AG04450 (cell line): ENCODE measurements at places on chromosomes 3 and 15. TPM values are rescaled to one million over a fixed set of nuclear protein-coding genes. Genes with fewer than 3 reads are reported as not detected.

Gene NEK10
- polyA plus RNA-seq = 2.3 and 3.0 TPM in 2 replicates

Gene SERINC4
- 0.05 TPM in 1 of 2 replicates, not detected in the other for polyA plus RNA-seq

Gene GABRR3
- polyA plus RNA-seq = not detected in 2 replicates

DNA sequence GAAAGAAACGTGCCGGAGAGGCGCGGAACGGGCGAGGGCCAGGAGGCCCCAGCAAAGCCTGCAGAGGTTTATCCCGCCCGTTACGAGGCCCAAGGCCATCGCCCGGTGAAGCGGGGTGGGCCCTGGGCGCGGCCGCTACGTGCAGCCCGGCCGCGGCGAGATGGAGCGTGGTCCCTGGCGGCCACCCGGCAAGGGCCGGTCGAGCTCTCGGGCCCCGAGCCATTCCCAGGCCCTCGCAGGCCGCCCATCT lies 1.1 kb downstream of the PKM start:
- no peak for DNase-seq

DNA sequence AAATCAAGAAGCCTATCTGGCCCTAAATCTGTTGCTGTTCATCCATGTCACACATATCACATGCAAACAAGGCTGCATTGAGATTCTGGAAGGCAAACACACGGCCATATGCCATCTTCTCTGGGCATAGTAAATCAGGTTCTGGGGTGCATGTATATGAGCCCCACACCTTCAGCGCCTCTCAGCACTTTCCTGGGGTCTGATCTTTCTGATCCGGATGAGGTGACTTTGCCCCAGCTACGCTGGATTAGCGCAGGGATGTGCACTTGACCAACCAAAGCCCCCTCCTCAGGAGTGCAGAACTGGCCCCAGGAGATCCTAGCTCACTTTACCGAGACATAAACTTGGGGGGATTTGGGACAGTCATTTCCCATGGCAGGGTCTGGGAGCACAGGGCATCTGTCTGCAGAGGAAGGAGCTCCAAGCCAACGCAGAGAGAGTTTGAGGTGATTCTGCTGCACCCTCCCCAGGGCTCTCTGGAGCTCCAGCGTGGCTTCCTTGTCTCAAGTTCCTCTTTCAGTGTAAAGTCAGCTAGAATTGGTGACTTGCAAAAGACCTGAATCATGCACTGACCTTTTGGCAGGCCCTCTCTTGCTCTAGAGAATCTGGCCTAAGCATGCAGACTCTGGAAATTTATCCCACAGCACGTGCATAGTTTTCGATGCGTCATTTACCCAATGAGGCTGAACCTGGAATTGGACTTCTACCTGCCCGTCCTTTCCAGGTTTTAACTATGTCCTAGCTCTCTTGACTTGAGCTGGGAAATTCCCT lies 63.5 kb upstream of the KLF13 start:
- no peak for DNase-seq

DNA sequence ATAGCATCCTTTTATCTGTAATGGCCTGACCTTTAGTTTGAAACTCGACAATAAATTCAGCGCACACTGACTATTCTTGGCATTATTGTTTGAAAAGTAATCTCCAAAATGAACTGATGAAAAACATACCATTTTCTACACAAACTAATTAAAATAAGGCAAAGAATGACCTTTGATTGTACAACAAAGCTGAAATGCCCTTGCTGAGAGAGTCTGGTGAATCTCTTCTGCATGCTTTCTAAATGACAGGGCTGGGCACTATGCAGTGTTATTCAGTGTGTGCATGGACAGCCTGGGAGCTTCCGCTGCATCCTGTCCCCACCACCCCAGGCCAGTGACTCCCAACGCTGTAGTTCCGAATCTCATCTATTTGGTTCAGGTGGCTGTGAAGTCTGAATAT lies 530.8 kb downstream of the FOXP1 start:
- no peak for DNase-seq

DNA sequence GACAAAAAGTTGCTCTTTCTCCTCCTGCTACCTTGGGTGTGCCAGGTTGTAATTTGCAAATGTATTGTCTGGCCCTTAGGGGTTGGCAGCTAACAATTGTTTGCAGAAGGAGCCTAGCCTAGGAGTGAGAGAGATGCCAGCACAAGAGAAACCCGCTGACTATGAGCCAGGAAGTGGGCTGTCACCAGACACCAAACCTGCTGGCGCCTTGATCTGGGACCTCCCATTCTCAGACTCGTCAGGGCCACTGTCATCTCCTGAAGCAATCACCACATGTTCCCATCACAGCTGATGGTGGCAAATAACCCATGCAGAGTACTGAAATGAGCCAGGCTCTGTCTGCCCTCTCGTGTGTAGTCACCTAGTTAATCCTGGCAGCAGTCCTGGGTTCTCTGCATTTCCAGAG lies 406.4 kb upstream of the NPAP1 start:
- no peak for DNase-seq

DNA sequence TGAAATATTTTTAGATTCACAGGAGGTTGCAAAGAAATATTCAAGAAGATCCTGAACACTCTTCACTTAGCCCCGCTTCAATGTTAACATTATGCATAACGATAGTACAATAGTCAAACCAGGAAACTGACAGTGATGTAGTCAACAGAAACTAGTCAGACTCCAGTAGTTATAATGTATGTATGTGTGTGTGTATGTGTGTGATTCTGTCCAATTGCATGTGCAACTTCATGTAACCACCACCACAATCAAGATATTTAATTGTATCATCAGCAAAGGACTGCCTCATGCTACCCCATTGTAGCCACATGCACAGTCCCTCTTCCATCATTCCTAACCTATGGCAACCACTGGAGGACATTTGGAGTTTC lies 77.9 kb downstream of the APBA2 start:
- DNase-seq = no peak
